NCI-H524 (cell line): ENCODE measurements at places on chromosomes 1 and 21.

DNA sequence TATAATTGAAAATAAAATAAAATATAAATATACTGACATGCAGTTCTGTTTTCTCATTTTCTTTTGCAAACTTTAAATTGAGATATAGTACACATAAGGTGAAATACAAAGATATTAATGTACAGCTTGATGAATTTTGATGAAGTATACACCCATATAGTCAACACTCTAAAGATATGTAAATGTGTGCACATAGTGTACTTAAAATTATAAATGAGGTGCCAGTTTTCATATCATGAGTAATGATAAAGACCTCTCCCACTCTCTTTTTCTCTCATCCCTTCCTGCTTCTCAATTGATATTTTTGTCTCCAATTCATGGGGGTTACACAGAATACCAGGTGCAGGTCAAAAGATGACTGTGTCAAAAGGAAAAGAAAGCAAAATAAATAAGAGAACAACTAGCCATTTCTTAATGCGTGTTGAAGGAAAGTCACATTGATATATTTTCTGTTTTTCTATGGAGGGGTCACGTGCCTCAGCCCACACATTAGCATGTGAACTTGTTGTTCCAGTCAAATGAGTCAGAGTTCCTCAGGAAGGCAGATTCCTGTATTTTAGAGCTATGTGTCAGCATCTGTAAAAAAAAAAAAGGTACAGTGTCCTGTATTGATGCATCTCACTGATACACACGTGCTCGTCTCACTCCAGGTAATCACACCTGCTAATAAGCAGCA, 64.3 kb upstream of the HOOK1 start:
- DNase-seq = no peak

DNA sequence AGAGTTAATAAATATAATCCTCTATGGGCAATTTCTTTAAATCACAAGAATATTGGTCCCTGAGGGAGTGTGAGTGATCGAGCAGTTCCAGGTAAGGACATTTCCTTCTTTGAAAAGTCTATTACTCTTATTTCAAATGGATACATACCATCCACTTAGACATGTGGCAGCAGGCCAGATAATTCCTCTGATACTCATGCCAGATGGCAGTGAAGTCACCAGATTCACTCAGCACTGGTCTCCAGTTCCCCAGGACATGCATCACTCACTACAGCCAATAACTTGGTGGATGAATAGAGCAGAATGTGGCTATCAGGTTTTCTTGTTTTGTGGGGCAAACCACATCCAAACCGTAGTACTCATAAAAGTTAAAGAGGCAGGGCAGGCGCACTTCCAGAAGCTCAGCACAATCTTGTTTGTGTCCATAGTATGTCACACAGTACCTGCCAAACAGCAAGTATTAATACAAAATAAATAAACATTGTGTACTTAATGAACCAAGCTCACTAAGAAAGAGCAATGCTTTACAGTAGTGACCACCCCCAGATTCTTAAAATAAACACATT, 74.2 kb upstream of the CD53 start:
- DNase-seq = peak; percentile 92

DNA sequence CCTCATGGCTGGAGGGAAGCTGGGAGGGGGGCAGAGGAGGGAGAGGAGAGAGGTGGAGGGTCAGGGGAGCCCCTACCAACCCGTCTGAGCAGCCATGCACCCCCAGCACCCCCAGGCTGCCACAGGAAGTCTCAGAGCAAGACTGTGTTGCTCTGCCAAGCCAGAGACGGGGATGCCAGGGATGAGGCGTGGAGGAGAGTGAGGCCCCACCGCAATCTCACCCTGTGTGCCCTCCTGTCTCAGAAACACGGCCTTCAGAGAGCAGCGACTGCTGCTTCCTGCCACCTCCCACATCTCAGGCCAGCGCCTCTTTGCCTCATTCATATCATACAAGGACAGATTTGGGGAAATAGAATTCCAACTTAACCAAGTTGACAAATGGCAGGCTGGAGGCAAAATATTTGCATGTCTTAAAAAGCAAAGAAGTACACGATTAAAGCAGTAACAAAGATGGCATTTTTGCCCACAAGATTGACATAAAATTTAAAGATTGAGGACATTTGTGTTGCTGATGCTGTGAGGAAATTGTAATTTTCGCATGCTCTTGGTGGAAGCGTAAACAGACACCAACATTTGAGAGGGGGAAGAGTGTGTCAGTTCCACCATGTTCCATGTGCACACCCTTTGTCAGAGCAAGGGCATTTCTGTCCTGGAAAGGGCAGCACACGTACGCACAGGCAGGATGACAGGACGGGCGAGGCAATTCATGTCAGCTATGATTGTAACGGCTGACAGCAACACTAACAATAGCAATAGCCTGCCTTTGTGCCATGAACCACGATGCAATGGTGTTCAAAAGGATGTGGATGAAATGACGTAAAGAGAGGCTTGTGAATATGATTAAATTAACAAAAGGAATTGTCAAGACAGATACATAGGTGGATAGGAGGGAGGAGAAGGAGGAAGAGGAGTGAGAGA, 59.0 kb upstream of the BACE2 start:
- DNase-seq = no peak

- DNase-seq = no peak
These were observed 117.9 kb downstream of the DMRTB1 start for GRCh38 chr1:53576866-53577760.

- DNase-seq = no peak
These were observed 6.9 kb downstream of the S100A11 start for GRCh38 chr1:152029929-152030211.

- no peak for DNase-seq
These were observed 767 bp downstream of the PDIK1L start for GRCh38 chr1:26112407-26112775.

GRCh38 chr1:174989536-174990220, 10.1 kb upstream of the CACYBP start:
- no peak for DNase-seq

DNA sequence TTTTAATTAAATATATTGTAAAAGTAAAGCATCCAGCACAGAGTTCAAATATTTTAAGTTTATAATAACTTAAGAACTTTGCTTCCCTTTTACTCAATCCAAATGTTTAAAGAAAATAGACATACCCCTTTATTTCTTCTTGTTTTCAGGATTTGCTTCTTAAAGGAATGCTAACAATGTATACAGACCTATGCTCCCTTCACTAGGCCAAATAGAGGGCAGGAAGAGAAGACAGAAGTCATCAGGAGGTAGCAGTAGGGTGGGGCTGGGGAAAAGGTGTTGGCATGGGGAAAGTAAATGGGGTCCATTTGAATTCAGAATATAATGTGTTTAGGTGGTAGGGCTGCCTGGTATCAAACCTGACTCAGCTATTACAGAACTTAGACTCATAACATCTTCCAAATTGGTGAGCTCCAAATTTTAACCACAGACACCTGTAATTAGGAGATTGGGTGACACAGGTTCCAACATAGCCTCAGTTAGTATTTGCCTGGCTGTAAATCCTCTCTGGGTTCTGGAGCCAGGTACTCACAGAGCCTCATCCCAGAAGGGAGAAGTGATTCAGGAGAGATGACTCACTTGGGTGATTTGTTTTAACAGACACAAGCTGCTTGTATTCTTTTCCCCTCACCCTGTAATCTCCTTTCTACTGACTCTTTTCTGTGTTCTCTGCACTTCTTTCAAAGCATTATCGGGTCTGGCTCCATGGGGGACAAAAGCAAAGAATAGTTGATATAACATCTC, 60.1 kb upstream of the DUSP10 start:
- no peak for DNase-seq

DNA sequence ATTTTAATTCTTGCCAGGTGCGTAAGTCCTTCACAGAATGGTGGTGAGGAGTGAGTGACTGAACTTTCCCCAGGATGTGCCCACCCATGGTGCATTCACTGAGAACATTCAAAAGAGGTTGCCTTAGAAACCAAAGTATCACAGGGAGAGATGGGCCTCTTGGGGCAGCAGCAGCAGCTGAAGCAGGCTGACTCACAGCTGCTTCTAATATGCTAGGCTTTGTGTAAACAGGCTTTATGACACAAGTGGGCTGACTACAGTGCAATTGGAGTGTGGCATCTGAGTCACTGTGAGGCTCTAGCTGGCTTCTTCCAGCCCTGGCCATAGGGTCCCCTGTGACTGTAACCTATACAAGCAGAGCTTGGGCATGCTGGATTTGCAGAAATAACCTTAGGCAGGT, 12.6 kb downstream of the PIGP start:
- DNase-seq = peak; percentile 71

DNA sequence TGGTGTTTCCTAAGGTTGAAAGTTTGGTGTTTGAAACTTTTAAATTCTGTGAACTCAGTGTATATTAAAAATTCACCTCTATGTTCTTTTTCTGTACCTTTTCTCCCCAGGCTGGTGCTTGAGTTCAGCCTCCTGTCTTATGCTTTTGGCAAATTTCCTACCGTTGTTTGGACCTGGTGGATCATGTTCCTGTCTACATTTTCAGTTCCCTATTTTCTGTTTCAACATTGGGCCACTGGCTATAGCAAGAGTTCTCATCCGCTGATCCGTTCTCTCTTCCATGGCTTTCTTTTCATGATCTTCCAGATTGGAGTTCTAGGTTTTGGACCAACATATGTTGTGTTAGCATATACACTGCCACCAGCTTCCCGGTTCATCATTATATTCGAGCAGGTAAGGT, 24.9 kb upstream of the AXDND1 start:
- DNase-seq = no peak

- DNase-seq = no peak
These were observed 17.2 kb downstream of the CTNNBIP1 start for GRCh38 chr1:9892563-9893528.

DNA sequence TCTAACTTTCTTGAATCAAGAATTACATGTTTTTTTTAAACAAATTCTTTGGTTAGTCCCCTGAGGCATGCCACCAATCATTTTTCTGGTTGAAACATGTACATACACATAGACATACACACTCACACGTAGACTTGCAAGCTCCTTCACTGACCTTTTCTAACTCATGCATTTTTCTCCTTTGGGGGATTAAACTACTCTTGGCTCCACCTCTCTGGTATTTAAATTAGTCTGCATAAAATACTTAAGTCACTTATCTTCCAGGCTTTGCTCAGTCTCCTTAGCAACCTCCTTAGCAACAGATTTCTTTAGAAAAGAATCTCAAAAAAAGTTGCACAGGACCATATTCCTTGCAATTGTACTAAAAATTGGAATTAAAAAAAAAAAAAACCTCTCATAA, 440.9 kb upstream of the LRRC7 start:
- no peak for DNase-seq

DNA sequence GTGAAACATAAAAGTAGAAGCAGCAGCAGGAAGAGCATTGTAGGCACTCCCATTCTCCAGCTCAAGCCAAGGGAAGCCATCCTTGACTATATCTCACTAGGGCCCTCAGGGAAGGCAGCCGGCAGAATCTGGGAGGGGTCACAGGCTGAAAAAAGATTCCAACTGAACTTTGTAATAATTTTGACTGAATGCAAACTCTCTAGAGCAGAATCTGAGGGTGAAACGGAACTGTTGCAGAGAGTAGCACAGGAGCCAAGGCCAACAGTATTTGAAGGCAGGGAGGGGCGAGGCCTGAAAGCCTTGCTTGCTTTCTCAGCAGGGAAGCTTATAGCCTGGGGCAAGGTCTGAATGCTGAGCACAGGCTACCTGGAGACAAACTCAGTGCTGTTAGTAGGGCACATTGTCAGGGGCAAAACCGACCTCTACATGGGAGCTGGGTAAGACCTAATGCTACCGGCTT, 180.6 kb downstream of the COL24A1 start:
- DNase-seq = no peak

DNA sequence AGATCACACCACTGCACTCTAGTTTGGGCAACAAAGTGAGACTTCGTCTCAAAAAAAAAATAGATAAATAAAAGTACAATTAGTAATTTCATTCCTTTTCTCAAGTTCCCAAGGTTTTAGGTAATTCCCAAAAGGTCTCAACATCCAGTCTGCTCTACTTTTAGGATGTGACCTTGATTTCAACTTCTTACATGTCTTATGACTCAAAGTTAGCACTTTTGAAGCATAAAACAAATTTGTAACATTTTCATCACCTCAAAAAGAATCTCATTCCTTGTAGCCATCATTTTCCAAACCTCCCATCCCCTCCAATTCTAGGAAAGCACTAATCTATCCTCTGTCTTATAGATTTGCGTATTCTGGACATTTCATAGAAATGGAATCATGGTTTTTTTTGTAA, 32.2 kb downstream of the SNX27 start:
- no peak for DNase-seq

DNA sequence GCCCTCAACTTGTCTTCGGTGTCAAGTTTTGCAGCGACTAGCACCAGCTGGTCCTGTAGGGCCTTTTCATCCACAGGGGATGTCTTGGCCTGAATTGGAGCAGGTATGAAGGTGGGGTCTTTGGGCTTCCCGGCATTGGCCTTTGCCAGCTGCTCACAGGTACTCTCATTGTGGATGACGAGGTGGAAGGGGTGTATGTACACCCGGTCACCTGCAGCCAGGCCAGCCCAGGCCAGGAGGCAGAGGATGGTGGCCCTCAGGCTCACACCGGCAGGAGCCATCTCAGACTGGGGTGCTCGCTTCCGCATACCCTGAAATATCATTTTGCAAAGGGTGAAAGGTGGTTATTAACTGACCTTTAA, 3.4 kb downstream of the AGT start:
- no peak for DNase-seq

DNA sequence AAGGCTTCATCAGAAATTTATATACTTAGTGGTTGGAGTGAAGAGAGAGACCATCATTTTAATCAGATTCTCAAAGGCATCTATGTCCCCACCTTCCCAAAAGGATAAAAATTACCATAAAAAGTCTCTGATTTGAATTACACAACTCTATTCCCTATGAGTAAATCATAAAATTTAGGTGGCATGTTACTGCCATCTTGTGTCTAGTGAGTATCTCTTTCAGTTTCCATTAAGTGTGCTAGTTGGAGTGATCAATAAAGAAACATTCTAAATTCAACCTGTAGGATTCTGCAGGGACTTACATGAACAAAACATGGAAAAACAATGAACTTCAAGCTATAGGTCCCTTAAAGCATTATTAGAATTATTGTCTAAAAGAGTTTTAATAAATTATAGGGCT, 655.4 kb downstream of the LTN1 start:
- no peak for DNase-seq

DNA sequence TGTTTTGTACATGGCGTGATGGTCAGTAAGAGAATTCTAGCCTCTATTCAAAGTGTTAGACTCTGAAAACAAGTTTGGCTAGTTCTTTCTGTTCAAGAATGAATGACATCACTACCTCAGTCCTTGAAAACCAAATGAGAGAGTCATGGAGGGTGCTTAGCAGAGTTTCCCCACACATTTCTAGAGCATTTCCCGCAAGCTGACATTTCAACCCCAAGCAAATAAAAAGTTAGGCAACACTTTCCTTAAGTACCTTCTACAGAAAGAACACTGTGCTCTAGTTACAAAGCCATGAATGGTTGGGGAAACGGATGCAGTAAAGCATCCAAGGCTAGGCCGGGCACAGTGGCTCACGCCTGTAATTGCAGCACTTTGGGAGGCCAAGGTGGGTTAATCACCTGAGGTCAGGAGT, 47.9 kb upstream of the SLC44A3 start:
- no peak for DNase-seq

GRCh38 chr21:38570596-38570995, 72.3 kb upstream of the ERG start:
- peak; percentile 60 for DNase-seq
